NCI-H2081 (cell line): ENCODE measurements at places on chromosomes 7 and 10.

- DNase-seq, result no peak
Observed at GRCh38 chr10:92699518-92700381, 10.0 kb downstream of the HHEX start.

GRCh38 chr10:107033799-107034422, 130.6 kb downstream of the SORCS1 start:
- no peak for DNase-seq

GRCh38 chr10:70781461-70782051, 3.6 kb downstream of the TBATA start:
- no peak for DNase-seq

GRCh38 chr10:28400176-28400575, 97.3 kb upstream of the MPP7 start:
- no peak for DNase-seq

GRCh38 chr7:149811831-149812490, 26.2 kb upstream of the ZNF862 start:
- DNase-seq, result no peak
